Mesothelial cell of epicardium (in vitro differentiated cells): ENCODE measurements at places on chromosomes 12 and 14.

- no peak for DNase-seq
Measured at GRCh38 chr14:68785534-68786490, 7.1 kb downstream of the ZFP36L1 start.

DNA sequence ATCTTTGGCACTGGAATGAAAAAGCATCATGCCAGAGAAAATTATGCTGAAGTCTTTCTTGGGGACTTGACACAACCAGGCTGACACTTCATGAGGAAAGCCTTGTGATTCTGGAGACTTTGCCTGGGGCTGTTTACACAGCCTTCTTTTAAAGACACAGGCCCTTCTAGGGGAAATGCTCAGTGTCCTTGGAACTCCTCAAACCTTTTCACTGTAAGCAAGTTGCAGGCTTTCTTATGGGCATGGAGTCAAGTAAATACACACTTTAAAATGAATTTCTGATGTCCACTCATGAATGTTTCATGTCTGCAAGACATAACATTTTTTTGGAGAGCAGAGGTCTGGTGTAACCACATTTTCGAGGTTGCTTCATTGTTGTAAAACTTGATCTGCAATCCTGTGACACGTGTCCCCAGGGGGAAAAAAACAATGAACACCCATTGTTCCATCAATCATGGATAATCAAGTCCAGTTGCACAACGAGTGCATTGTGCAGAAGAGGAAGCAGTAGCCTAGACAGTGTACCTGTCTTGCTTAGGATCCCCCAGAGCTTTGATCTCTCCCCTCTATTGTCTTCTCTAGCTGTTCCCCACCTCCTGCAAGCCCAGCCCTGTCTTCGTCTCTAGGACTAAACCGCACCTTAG lies 155.1 kb upstream of the PRICKLE1 start:
- no peak for DNase-seq

- DNase-seq, result no peak
Measured at GRCh38 chr14:52060080-52060479, 8.8 kb downstream of the NID2 start.

DNA sequence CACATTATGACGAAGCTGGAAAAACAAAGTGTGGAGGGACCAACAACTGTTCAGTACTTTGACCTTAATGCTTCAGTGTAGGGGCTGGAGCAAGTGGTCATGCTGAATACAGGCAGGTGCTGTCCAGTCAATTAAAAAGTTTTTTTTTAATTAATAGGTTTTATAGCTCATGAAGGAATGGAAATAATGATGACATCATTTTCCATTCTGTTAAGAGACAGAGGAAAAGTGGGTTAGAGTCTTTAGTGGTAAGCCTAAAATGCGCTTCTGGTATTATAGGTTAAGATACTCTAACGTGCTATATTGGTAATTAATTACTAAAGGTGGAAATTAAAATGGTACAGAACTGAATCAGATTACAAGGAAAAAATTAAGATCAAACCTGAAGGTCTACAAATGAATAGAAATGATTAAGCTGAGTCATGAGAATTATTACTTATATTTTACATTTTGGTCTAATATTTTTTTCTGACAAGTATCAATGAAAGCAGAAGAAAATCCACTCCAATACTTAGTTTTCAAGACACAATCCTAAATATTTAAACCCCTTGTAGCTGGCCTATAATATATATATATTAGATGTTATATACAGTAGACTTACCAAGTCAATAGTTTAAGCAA lies 15.6 kb downstream of the KLHDC2 start:
- DNase-seq, result no peak
